Type B pancreatic cell (in vitro differentiated cells): ENCODE measurements at places on chromosomes 11 and 22. TPM values are rescaled to one million over a fixed set of nuclear protein-coding genes. Genes with fewer than 3 reads are reported as not detected.

Gene AASDHPPT
- 46.0 and 54.0 TPM in 2 replicates for total RNA-seq

Gene OR2AT4
- total RNA-seq, result not detected in 2 replicates

Gene HIRA
- total RNA-seq, result 38.3 and 43.3 TPM in 2 replicates

Gene OR6A2
- total RNA-seq, result 0.07 and 0.27 TPM in 2 replicates

Gene CCDC81
- total RNA-seq, result 0.79 and 3.2 TPM in 2 replicates

Gene GPHA2
- 0.85 TPM in 1 of 2 replicates, not detected in the other for total RNA-seq

Gene KCNA4
- 2.1 and 3.0 TPM in 2 replicates for total RNA-seq

Gene MMP11
- 17.8 and 31.6 TPM in 2 replicates for total RNA-seq

Gene FOLR2
- total RNA-seq, result not detected in 2 replicates

Gene HEPN1
- not detected in 2 replicates for total RNA-seq

Gene DDT
- 104 and 131 TPM in 2 replicates for total RNA-seq

Gene IFTAP
- total RNA-seq, result 12.2 and 33.1 TPM in 2 replicates

Gene SLN
- not detected in 2 replicates for total RNA-seq

Gene MS4A6E
- not detected in 2 replicates for total RNA-seq

Gene CCDC157
- 6.9 and 9.4 TPM in 2 replicates for total RNA-seq

Gene ZNF215
- total RNA-seq, result 3.2 and 4.6 TPM in 2 replicates

Gene MPEG1
- total RNA-seq, result not detected in 2 replicates

Gene MS4A2
- total RNA-seq, result not detected in 2 replicates

Gene RAC2
- 0.24 and 1.2 TPM in 2 replicates for total RNA-seq

Gene KCNJ5
- total RNA-seq, result 0.90 and 1.6 TPM in 2 replicates

Gene VSIG10L2
- total RNA-seq, result 0.31 TPM in 1 of 2 replicates, not detected in the other

Gene HOATZ
- total RNA-seq, result 0.75 TPM in 1 of 2 replicates, not detected in the other

Gene EFCAB6
- 4.2 and 5.3 TPM in 2 replicates for total RNA-seq

Gene OR6T1
- not detected in 2 replicates for total RNA-seq

Gene OR8D1
- total RNA-seq, result not detected in 2 replicates

Gene RCN1
- 144 and 167 TPM in 2 replicates for total RNA-seq

Gene PIH1D2
- total RNA-seq, result 3.1 and 5.5 TPM in 2 replicates

Gene MMP1
- 6.5 and 14.3 TPM in 2 replicates for total RNA-seq

Gene LRP4
- 12.8 and 46.9 TPM in 2 replicates for total RNA-seq

Gene CD6
- total RNA-seq, result 0.70 and 1.1 TPM in 2 replicates

Gene UBQLN3
- not detected in 2 replicates for total RNA-seq

Gene CASP5
- 0.95 TPM in 1 of 2 replicates, not detected in the other for total RNA-seq

Gene AP5B1
- 16.6 and 38.9 TPM in 2 replicates for total RNA-seq

Gene CARNS1
- total RNA-seq, result 0.31 and 1.5 TPM in 2 replicates

Gene MUC2
- 1.5 and 2.7 TPM in 2 replicates for total RNA-seq

Gene LINC01488
- total RNA-seq, result not detected in 2 replicates

Gene TMPRSS5
- total RNA-seq, result 0.81 and 2.6 TPM in 2 replicates

Gene B3GAT1
- 3.5 and 4.8 TPM in 2 replicates for total RNA-seq

Gene CLDN5
- total RNA-seq, result 1.00 and 2.2 TPM in 2 replicates

Gene ADORA2A
- 7.2 and 19.2 TPM in 2 replicates for total RNA-seq

Gene TNNI2
- 1.7 and 3.9 TPM in 2 replicates for total RNA-seq

Gene KCNE3
- 7.3 and 12.5 TPM in 2 replicates for total RNA-seq

Gene SLC5A1
- 1.1 and 5.1 TPM in 2 replicates for total RNA-seq

Gene GGTLC3
- total RNA-seq, result 0.40 TPM in 1 of 2 replicates, not detected in the other

Gene KRTAP5-7
- not detected in 2 replicates for total RNA-seq

Gene CHEK1
- total RNA-seq, result 28.1 and 54.1 TPM in 2 replicates

Gene INPPL1
- total RNA-seq, result 179 and 231 TPM in 2 replicates

Gene MEI1
- 0.90 and 1.2 TPM in 2 replicates for total RNA-seq

Gene KRTAP5-9
- 0.43 TPM in 1 of 2 replicates, not detected in the other for total RNA-seq

Gene GDPD4
- total RNA-seq, result not detected in 2 replicates

Gene TRPC6
- total RNA-seq, result 0.48 and 1.5 TPM in 2 replicates

Gene FGF4
- 0.22 TPM in 1 of 2 replicates, not detected in the other for total RNA-seq

Gene P2RY2
- 12.1 and 25.3 TPM in 2 replicates for total RNA-seq

Gene CEP126
- total RNA-seq, result 2.1 and 5.8 TPM in 2 replicates

Gene SCGB1C1
- total RNA-seq, result not detected in 2 replicates

Gene MISFA
- 4.9 and 7.0 TPM in 2 replicates for total RNA-seq

Gene DGCR6L
- 35.9 and 46.6 TPM in 2 replicates for total RNA-seq

Gene DRD4
- total RNA-seq, result 0.59 and 1.2 TPM in 2 replicates

Gene SMIM35
- total RNA-seq, result 0.17 TPM in 1 of 2 replicates, not detected in the other

Gene REXO2
- 84.9 and 166 TPM in 2 replicates for total RNA-seq
